ENCODE measurements at places on chromosomes 4 and X.

GRCh38 chr4:106426069-106426468 is 57.5 kb upstream of the GIMD1 start:
- no peak for DNase-seq

GRCh38 chr4:184620212-184620867 is 28.9 kb downstream of the CASP3 start:
- no peak for DNase-seq

DNA sequence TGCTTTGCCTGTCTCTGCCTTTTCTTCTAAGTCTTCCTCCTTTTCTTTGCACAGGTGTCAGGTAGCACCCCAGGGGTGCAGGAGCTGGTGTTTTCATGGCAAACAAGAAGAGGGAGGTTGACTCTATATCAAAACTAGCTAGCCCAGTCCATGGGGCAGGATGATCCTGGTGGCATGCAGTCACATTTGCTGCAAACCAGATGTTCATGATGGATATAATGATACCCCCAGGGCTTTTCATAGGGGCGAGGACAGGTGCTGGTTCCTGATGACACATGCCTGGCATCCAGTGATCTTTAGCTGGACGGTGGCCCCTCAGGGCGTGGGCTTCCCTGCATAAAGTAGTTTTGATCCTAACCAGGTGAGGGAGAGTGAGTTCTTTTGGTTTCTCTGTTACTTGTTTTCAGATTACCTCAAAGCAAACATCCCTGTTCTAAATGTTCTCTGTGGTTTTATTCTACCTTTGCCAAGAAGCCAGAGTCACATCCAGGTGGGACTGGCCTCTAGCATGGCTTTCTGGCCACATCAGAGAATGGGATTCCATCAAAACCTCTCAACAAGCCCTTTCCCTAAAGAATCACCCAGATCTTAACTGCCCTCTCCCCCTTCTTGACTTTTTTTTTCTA is 11.2 kb upstream of the UBA6 start:
- no peak for DNase-seq

- no peak for DNase-seq
Measured at GRCh38 chrX:103877571-103877970, 45.5 kb upstream of the RAB9B start.

DNA sequence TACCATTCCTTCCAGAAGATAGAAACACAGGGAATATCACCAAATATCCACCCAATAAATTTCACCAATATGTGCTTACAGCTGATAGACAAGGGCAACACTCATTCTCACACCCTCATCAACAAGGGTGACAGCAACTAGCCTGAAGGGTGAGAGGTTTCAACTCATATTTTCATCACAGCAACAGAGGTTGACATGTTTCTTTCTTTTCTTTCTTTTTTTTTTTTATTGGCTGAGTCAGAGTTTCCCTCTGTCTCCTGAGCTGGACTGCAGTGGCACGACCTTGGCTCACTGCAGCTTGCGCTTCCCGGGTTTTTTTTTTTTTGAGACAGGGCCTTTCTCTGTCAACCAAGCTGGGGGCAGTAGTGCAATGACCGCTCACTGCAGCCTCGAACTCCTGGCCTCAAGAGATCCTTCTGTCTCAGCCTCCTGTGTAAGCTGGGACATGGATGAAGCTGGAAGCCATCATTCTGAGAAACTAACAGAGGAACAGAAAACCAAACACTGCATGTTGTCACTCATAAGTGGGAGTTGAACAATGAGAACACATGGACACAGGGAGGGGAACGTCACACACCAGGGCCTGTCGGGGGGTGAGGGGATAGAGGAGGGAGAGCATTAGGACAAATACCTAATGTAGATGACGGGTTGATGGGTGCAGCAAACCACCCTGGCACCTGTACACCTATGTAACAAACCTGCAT is 27.5 kb upstream of the ASMTL start:
- DNase-seq: no peak

GRCh38 chrX:130987241-130987640 is 70.9 kb upstream of the ARHGAP36 start:
- DNase-seq: no peak

- no peak for DNase-seq
Measured at GRCh38 chr4:10599574-10599973, 85.0 kb downstream of the CLNK start.

DNA sequence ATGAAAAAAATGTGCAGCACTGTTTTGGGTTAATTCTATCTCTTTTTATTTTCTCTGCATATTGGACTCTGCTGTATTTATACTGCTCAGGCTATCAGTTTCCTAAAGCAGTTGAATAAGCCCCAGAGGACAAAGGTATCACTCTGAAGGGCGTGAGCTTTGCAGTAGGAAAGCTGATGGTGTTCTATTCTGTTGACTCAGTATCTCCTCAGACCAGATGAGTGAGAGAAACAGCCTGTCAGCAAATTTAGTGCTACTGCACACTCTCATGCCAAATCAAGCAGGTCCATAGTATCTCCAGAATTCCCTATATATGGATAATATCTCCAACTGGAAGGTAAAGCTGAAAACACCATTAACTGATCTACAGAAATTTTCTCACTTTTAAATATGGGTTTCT is 132.3 kb upstream of the UGT8 start:
- DNase-seq: no peak

GRCh38 chr4:140135529-140136088 is 18.4 kb downstream of the MAML3 start:
- no peak for DNase-seq

DNA sequence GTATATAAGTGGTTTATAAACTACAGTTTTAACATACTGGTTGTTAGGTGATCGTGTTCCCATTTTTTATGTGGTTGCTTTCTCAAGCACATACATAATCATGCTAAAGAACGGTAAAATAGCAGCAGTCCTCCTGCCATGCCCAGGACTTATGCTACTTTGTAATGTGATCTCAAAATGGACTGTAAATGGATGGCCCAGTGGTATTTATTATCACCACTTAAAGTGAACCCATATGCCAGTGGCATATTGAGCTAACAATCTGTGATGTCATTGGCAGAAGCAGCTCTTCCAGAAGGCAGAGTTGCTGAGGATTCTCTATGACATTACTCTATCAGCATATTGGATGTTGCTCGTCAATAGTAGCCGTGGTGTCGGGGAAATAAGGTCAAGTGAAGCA is 28.6 kb downstream of the ANK2 start:
- no peak for DNase-seq

- no peak for DNase-seq
Measured at GRCh38 chrX:104695593-104695992, 129.6 kb downstream of the IL1RAPL2 start.

DNA sequence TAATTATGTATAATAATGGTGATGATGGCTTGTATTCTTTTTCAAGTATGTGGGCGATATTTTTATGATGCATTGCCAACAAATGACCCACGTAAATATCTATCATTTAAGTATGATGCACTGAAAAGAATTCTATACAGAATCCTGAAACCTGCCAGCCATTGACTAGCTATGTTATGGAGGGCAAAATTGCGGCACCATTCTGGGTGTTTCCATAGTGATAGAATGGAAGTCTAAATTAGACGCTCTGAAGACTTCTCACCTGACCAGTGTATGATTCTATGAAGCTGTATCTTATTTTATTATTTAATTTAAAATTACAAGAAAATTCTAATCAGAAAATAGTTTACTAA is 677 bp upstream of the CENPC start:
- DNase-seq: no peak

DNA sequence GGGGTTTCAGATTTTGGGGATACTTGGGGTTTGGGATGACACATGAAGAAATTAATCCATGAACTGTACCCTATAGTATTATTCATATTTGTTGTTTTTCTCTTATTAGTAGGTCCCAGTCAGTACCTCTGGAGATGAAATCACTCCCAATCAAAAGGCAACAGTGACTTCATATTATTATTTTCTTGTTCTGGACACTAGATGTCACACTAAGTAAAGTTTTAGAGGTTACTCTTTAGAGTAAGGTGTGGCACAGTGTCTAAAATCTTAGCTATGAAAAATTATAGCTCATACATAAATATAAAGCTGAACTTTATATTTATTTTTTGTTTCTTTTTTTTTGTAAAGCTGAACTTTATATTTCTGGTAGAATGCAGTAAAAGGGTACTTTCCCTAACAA is 35.1 kb downstream of the FAM114A1 start:
- no peak for DNase-seq

DNA sequence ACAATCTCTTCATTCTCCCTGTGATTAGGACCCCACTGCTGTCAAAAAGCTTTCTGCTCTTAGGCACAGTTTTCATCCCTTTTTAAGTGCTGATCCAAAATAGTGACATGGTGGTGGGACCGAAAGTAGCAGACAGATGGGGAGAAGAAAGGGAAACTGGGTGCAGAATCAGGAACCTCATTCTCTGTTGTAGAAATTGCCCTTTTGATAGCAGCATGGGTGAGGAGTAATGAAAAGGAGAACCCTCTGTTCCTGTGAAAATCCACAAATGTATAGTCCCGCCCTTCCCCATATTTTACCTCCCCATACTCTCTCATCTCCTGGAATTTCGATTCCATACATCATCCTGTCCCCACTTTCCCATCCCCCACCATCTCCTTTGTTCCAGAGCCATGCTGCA is 126.5 kb downstream of the STIM2 start:
- DNase-seq: no peak

DNA sequence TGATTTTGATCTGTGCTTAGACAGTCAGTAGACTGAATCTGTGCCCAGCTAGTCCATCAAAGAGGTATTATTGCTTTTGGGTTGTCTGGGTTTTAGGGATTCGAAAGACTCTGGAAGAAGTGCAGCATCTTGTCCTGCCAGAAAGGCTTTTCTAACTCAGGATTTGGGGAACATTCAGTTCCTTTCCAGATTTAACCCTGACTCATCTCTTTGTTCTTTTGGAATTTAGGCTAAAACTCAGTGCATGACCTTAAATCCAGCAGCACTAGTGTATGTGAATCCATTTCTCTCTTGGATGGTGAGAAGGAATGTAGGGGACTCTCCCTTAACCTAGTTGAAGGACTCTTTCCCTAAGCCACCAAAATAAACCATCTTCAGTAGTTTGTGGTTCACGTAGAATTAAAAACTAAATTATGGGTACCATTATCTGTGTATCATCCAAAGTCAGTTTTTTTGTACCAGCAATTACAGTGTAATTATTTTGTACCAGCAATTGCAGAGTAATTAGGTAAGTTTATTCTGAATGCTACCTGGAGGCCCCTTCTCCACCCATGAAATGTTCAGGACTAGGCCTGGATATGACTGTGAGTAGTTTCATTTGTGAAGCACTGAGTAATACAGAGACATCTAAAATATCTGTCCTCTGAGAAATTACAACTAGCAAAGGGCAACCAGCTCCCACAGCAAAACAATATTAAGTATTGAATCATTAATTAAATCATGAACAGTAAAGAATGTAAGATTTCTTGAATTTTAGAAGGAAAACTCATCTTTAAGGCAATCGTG is 384.0 kb downstream of the TMA16 start:
- DNase-seq: no peak

GRCh38 chr4:46986922-46987638 is 6.3 kb downstream of the GABRA4 start:
- no peak for DNase-seq

DNA sequence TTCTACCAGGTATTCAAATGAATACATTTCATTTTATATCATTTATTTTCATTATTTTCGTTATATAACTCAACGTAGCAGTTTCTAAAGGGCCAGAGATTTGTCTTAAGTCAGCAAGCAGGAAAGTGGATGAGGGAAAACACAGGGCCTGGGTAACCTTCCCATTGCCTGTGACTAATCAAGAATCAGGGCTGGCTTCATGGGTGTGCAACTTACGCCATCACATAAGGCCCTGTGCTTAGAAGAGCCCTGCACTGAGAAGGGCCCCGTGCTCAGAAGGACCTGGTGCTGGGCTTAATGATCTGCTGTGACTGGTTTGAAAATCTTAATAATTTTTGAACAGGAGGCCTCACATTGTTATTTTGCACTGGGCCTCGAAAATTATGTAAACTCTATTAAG is 65.4 kb upstream of the FAM9C start:
- no peak for DNase-seq

GRCh38 chrX:154398668-154399526 is 720 bp downstream of the RPL10 start:
- DNase-seq: no peak

- no peak for DNase-seq
Measured at GRCh38 chr4:10036807-10037342, 15.6 kb upstream of the SLC2A9 start.

DNA sequence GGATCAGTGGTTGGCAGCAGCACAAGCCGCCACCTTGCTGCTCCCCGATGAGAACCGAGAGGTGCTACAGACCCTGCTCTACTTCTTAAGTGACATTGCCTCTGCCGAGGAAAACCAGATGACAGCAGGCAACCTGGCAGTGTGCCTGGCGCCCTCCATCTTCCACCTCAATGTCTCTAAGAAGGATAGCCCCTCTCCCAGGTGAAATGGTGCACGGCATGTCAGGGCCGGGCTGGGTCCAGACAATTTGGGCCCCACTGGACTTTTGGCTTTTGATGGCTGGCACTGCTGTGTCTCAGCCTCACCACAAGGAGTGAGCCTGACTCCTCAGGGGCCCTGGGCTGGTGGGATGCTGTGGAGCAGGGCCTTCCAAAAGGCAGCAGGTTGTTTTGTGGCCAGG is 74.1 kb downstream of the STARD8 start:
- no peak for DNase-seq

DNA sequence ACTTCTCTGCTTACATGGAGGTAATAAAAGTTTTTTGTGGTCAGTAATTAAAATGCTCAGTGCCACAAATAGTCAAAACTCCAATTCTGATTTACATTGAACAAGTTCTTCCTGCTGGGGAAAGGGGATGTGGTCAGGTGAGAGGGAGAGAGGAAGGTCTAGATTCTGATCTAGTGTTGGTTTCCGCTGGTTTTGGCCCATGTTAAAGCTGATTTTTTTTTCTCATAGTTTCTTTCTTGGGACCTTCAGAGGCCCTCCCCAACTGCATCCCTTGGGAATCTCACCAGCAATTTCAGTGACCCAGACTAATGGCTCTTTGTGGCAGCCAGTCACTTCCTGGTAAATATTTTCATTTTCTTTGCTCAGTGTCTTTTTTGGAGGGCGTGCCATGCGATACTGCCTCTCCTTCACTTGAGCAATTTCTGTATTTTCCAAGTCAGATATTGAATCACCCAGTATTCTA is 332.7 kb downstream of the RAPGEF2 start:
- DNase-seq: no peak

DNA sequence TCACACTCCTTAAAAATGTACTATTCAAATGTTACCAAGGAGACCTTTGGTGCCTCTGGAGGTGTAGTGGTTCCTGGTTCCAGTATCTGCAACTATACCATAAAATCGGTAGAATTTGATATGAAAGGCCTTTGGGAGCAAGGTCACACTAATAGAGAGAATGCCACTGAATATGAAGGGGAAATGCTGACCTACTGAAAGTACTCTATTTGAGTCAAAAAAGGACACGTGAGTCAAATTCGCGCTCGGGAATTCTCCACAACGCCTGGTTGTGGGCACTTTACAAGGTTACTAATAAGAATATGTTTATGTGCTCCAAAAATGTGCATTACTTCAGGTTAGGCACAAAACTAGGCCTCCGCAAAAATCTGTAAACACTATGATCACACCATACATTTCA is 39.5 kb upstream of the RELL1 start:
- no peak for DNase-seq

- no peak for DNase-seq
Measured at GRCh38 chrX:47484885-47485284, 1.9 kb upstream of the ZNF41 start.

GRCh38 chrX:338281-338835 is 19.8 kb upstream of the GTPBP6 start:
- no peak for DNase-seq

Measured in HCT116 (cell line).